Right cardiac atrium (tissue), 5 donors: ENCODE measurements at places on chromosomes 12 and 14.

DNA sequence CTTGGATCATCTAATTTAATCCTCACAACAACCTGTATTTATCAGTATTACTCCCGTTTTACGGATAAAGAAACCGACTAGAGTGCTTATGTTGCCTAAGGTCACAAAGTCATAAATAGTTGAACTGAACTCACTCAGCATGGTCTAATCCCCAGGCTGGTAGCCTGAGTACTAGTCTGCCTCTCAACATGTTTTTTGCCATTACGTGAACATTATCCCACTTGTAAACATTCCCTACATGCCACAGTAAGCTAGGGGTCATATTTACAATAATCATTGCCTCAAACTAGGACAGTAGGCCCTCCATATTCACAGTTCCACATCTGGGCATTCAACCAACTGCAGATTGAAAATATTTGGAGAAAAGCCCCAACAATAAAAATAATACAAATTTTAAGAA is 12.1 kb downstream of the SNRPF start:
- no peak for DNase-seq

DNA sequence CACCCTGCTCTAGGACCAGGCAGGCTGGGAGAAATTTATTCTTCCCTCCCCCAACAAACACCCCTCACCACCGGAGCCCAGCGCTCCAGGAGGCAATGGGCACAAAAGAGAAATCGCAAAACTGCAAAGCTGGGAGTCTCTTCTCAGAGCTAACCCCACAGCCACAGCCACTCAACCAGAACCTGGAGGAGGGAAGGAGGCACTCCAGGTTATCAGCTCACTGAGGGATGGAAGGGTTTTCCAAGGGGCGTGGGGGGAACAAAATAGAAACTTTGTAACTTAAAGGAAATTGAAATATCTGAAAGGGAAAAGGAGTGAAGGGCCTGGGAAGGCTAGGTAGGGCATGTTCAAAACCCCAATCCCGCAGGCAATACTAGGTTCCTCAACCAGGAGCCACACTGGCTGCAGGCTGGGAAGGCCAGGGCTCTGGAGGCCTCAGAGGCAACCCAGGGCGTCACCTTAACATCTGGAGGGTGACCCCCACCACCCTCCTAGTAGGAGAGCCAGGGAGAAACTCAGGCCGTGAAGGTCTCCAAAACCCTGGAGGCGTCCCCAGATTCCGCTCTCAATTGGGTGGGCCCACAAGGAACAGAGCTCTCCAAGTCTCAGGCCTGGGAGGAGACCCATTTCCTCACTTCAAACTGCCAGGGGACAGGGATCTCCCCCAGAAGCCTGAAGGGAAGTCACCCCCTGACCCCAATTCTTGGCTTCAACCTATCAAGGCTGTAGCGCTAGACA is 3.2 kb downstream of the KDM2B start:
- peak; percentile 20 for DNase-seq

GRCh38 chr14:87397499-87397898 is 595.5 kb downstream of the GALC start:
- DNase-seq: no peak

DNA sequence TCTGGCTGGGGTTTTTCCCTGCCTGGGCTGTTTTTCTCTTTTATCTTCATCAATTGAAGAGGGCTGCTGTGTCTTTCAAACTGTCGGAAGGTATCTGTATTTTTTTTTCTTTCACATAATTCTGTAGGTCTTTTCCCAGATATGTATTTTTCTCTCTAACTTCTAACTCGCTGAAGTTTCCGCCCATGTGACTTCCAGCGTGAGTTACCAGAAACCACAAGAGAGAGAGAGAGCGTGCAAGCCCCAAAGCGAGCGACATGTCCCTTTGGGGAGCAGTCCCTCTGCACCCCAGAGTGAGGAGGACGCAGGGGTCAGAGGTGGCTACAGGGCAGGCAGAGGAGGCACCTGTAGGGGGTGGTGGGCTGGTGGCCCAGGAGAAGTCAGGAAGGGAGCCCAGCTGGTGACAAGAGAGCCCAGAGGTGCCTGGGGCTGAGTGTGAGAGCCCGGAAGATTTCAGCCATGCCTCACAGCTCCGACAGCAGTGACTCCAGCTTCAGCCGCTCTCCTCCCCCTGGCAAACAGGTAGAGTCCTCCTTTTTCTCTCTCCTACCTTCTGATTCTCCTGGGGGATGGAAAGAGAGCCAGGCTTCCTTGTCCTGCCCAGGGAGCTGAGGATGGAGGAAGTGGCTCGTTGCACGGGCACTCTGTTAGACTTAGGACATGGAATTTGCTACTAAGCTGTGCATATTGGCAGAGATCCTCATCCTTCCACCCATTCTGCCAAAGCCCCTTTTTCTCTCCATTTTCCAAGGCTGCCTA is at the start of gene BATF:
Gene BATF (plus strand): TSS at position 246 of the 759 bp plus-strand sequence. CDS start 214 bp downstream, at position 460.
- peak; percentile 54 for DNase-seq

DNA sequence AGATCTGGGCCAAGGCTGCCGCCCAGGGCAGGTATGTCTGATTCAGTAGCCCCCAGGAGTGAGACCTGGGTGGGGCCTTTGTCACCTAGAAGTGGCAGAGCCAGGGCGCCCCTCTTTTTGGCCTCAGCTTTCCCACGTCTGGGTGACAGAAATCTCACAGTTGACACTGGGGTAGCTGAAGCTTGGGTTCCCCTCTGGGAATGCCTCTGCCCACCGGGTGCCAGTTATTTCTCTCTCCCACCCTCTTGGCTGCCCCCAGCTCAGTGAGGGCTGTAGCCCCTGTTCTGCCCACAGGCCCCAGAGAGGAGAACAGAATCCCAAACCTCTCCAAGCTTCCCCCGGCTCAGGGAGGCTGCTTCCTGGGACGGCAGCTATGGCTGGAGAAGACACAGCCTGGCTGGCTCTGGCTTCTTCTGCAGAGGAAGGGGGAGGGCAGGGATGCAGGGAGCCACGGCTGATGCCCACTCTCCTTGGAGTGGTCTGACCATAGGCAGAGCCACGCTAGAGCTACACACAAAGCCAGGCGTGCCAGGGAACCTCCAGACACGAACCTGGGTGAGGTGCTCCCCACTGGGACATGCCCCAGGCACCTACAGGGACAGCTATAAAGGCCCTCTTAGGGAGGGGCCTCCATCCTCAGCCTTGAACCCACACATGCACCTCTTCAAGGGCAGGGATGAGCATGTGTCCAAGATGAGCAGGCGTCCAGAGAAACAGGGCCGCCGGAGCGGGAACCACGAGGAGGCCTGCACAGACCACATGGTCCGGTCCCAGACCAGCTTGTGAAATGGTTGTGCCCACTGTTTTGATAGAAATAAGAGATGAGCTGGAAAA is 51.7 kb downstream of the BEGAIN start:
- no peak for DNase-seq

GRCh38 chr14:51056421-51056820 is 38.5 kb downstream of the TRIM9 start:
- DNase-seq: no peak

GRCh38 chr14:90554341-90554740 is 157.5 kb downstream of the CALM1 start:
- peak; percentile 84 for DNase-seq

DNA sequence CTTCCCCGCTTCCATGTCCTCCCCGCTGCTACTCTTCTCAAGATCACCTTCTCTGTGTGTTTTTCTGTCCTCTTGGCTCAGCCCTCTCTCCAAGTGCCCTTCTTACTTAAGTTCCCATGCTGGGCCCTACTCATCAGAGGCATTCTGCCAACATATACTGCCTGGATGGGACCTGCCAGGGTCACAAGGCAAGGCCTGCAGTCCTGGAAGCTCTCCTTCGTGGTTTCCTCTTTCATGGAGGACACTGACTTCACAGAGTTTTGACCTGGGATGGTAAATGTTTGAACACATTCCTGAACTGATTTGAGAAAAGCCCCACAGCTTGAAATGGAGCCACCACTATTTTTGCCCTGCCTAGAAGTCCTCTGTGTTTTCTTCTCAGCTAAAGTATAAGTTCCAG is 140.9 kb downstream of the TMEM30B start:
- DNase-seq: no peak

- DNase-seq: no peak
These were observed 31.2 kb upstream of the MMP17 start for GRCh38 chr12:131796754-131797587.

- DNase-seq: no peak
These were observed 11.9 kb downstream of the ADCY6 start for GRCh38 chr12:48776956-48777355.

DNA sequence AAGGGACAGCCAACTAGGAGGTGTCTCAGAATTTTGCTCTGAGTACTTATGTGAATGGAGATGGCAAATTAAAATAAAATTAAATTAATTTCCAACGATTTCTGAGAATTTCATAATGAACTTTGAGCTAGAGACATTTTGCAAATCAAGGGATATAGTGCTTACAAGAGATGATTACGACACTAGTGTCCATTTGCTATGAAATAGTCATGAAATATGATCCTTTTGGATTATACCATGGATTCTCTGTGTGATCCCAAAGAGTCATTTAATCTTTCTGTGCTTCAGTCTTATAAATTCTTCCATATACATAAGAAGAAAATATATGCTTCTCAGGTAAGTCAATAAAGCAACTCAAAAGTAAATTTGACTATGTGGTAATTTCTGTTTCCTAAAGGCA is 240.6 kb downstream of the SLC25A21 start:
- DNase-seq: no peak

- DNase-seq: peak; percentile 75
These were observed 9.0 kb downstream of the RPS6KL1 start for GRCh38 chr14:74913986-74914573.

GRCh38 chr12:65533177-65533883 is 254.8 kb downstream of the MSRB3 start:
- no peak for DNase-seq

GRCh38 chr12:71640316-71640715 is 23.3 kb downstream of the ZFC3H1 start:
- no peak for DNase-seq

DNA sequence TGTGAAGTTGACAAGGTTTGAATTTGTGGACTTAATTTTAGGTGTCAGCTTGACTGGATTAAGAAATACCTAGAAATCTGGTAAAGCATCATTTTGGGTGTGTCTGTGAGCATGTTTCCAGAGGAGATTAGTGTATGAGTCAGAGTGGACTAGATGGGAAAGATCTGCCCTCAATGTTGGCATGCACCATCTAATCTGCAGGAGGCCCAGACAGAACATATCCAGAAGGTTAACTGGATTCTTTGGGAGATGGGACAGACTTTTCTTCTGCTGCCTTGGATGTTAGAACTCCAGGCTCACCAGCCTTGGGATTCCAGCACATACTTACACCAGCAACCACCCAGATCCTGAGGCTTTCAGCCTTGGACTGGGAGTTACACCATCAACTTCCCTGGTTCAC is 14.1 kb downstream of the SGPP1 start:
- no peak for DNase-seq

GRCh38 chr14:25014440-25014839 is 35.5 kb downstream of the STXBP6 start:
- DNase-seq: no peak

DNA sequence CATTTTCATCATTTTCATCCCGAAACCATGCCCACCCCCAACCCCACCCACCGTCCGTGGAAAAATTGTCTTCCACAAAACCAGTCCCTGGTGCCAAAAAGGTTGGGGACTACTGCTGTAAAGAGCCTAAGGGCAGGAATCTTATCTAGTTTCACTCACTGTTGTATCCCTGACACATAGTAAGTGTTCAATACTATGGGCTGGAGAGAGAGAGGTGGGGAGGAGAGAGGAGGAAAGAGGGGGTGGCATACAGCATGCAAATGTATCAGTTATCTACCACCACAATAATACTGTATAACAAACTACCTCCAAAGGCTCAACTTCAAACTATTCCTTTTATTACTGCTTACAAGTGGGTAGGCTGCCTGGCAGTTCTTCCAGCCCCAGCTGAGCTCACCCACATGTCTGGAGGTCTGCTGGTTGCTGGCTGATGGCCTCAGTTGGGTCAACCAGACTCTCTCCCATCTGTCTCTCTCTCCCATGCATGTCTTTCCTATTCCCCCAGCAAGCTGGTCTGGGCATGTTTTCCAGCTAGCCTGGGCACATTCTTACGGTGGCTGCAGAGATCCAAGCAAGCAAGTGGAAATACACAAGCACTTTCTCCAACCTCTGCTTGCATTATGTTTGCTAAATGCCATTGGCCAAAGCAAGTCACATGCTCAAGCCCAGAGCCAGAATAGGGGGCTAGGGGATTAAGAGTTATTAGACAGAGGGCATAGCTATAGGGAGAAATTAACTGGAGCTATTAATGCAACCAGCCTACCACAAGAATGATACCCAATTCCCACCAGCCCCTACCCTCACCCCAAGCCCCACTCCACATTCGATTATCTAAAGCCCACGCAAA is 31.6 kb upstream of the FICD start:
- DNase-seq: no peak

DNA sequence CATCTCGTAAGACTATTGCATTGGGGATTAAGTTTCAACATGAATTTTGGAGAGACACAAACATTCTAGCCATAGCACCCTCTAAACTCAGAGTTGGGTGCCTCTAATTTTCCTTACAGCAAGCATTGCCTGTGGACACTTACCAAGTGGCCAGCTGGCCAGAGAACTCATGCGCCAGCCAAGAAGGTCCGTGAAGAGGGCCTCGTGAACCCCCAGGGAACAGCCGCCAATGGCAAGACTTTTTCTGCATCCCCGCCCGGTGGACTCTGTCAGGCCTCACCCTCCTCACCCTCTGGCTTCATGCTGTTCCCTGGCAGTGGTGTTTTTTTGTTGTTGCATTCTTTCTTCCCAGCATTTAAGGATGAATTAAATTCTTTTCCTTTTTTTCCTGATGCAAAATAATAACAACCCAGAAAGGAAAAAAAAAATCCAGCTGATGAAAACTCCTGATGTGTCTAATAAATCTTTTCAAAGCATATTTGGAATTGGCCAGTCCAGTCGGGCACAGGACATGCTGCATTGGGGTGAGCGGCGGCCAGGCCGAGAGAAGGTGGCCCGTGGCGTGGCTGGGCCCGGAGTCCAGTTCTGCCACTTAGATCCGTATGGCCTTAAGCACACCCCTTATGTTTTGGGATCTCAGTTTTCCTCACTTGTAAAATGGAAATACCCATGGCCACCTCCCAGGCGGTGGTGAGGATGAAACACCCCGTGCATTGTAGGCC is 191.9 kb upstream of the DIO3 start:
- DNase-seq: peak; percentile 42

GRCh38 chr12:110254971-110255540 is 26.0 kb upstream of the ATP2A2 start:
- DNase-seq: peak; percentile 24

- DNase-seq: peak; percentile 65
These were observed 1.1 kb downstream of the DIP2B start for GRCh38 chr12:50505675-50506530.

DNA sequence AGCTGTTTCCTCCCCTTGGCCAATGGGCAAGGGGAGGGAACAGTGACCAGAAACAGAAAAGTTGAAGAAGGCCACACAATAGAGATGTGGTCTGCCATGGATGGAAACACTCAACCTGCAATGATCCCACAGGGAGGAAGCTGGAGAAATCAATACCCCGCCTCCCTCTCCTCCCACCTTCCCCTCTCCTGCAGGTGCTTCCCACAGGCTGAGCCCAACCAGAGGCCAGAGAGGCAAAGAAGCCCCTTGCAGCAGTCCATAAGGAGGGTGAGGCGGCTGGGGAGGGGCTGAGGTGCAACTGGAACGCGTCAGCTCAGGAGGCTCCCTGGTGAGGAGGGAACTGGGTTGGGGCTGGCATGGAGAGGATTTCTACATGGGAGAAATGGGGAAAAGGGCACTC is 84.0 kb downstream of the RNF34 start:
- no peak for DNase-seq
